ENCODE measurements at places on chromosomes 16 and 17. TPM values are rescaled to one million over a fixed set of nuclear protein-coding genes. Genes with fewer than 3 reads are reported as not detected.

GUCY2D gene
- total RNA-seq = 0.62 TPM

TLCD3A gene
- 55.7 TPM for total RNA-seq

SMTNL2 gene
- 0.28 TPM for total RNA-seq

RAMP2 gene
- total RNA-seq = 1.5 TPM

ZNF19 gene
- total RNA-seq = 1.4 TPM

FOXL1 gene
- 1.5 TPM for total RNA-seq

PLA2G10 gene
- total RNA-seq = 0.37 TPM

HOXB1 gene
- not detected for total RNA-seq

GJD3 gene
- total RNA-seq = 0.71 TPM

FBXL16 gene
- 16.2 TPM for total RNA-seq

NPIPB9 gene
- total RNA-seq = 1.8 TPM

FA2H gene
- total RNA-seq = 39.3 TPM

PYY gene
- total RNA-seq = not detected
